HT1080 (cell line): ENCODE measurements at places on chromosomes 3 and 15. TPM values are rescaled to one million over a fixed set of nuclear protein-coding genes. Genes with fewer than 3 reads are reported as not detected.

DNA sequence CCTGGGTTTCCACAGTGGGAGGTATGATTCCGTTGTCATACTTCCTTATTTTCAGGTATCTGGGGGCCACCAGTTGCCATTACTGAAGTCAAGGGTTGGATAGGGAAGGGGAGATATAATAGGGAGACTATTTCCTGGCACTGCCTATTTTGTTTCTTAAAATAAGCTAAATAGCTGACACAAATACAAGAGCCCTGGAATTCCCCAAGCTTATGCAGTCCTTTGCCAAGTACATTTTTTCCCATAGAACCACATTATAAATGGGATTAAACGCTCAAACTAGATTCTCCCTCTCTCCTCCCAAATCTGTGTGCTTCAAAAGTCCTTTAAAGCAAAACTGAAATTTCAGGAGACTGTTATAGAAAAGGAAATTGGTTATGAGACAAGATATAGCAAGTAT is 68.7 kb downstream of the AP4E1 start:
- no peak for DNase-seq

DNA sequence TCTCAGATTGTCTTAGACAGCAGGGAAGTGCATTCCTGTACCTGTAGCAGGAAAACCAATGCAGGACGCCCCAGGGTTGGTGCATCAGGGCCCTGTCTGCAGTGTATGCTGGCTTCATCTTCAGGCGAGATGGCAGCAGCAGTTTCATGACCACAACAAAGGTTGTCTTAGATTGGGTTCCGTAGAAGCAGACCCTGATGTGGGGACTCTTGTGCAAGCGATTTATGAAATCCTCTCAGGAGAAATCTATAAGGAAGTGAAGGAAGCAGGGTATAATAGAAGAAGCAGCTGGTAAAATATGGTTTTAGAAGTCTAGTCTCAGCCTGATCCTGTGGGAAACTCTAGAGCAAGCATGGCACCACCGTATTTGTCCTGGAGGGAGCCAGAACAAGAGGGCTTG is 25.0 kb downstream of the DNAH1 start:
- DNase-seq = no peak

DNA sequence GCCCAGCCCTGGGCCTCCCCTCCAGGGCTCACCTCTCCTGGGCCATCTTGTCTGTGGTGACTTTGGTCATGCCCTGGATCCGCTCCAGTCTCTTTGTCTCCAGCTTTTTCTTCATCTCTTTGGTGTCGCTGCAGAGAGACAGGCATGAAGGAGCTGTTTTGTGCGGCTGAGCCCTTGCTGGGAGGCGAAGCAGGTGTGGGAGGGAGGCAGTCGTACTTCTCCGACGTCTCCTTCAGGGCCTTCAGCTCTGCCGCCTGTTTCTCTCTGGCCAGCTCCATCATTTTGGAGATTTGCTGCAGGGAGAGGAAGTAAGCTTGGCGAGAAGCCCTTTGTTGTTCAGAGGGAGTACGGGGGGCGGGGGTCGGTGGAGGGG is 7.7 kb upstream of the ANKRD63 start:
- DNase-seq = no peak

- DNase-seq = no peak
These were observed 28.6 kb downstream of the COL6A5 start for GRCh38 chr3:130374033-130374432.

Gene ALDH1A2
- not detected in 2 replicates for total RNA-seq

Gene LINGO1
- 0.10 and 0.56 TPM in 2 replicates for total RNA-seq

DNA sequence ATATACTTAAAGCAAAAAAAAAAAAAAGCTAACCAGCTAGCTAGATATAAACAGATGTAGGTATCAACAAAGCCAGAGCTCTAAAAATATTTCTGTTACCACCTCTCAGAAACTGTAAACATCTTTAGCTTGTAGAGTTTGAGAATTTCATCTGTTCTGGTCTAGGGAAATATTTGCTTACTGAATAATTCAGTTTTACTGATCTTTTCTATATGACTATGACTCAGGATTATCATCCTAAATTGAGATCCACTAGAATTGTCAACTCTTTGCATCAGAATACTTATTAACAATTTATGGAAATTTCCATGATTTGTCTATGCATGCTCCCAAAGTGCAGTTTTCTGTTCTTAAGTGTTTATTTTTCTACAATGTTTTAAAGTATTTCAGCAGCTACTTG is 517.3 kb downstream of the DIPK2A start:
- no peak for DNase-seq
